ENCODE measurements at places on chromosomes 12 and 14.

DNA sequence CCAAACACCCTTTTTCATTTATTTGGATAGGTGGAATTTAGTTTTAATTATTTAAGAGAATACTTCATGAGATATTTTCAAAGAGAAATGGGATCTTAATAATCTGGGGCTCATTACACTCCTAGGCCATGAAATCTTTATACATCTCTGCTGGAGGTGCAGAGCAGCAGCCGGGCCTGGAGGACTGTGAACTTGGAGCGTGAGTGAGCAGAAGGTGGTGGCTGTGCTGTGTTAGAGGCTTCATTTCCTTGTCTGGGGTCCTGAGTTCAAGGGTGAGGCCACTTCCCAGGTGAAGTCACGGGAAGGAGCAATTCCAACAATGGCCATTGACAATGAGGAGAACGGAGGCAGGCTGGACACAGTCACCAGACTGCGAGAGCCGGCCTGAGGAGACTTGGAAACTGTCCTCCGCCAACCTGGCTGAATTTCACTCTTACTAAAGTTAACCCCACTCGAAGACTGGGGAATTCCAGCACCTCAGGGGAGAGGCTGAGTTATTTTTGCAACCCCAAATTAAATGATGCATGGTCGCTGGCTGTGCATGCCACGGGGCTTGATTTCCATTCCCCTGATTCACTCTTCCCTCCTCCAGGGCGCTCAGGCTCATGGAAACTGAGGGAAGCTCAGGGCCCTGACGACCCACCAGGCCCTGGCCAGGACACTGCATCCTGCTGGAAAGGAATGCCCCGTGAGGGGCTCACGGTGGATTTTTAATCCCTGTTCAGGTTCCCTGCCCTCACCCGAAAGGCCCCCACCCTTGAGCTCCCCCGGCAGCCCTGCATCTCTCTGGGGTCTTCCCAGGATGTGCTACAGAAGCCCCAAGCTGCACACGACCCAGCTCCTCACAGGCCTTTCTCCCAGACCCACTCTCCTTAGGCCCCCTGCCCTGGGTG is 22.6 kb upstream of the TRAF3 start:
- DNase-seq, result no peak

GRCh38 chr14:89856871-89857345 is 97.6 kb downstream of the EFCAB11 start:
- DNase-seq, result no peak

DNA sequence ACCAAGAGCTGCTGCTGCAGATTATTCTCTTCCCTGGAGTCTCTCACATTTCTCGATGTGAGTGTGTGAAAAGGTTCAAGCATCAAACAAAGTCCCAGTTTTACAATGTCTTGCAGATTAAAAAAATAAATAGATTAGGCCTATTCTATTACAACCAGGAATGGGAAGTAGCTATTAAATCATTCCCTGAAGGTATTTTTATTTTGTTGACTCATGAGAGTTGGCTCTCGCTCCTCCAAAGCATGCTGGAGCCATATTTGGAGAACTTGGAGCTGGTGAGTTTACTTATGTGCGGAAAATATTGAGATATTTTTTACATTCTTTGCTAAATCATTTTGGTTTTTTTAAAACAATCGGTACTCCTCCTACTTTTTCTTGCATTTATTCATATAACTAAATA is 572.3 kb downstream of the ETNK1 start:
- DNase-seq, result no peak

DNA sequence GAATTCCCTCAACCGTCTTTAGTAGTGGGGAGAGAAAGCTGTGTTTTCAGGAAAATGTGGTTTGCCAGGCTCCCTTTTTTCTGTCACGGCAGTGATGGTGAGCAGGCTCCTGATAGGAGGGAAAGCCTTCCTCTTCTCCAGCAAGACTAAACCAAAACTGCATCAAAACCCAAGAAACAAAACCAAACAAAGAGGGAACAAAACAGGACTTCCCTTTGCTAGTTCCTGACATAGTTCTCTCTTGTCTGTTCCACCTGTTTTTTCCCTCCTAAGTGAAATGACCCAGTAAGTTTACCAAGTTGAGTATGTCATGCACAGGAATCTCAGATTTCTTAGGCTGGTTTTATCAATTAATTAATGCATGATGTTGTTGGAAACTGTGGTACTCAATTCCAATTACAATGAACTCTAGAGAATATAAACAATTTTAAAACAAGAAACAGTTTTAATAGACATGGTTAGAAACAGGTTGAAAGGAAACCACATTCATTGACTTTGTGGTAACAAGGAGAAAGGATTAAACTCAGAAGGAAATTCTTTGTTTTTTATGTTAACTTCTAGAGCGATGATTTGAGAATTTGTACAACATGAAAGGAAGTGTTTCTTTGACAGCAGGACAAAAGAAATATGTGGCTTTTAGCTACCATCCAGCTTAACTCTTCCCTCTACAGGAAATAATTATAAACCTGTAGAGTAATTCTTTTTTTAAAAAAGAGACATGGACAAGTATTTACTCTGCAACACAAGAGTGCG is 23.0 kb upstream of the CSRP2 start:
- DNase-seq, result no peak

GRCh38 chr12:12995088-12995487 is 5.0 kb downstream of the HEBP1 start:
- DNase-seq, result no peak

DNA sequence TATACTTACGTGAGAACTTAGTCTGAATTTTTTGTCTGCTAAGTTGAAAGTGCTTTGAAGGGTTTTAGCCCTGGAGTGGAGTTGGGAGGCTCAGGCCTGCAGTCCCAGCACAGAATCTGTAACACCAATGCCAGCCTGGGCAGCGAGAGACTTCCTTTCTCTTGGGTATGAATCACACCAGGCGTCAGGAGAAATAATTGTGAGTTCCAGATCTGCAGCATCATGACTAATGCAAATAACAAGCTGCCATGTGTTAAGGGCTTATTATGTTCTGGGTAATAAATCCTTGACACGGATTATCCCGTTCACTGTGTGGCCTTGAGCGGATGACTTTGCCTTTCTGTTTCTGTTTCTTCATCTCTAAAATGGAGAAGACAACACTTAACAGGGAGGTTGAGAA is 70.6 kb downstream of the B4GALNT3 start:
- no peak for DNase-seq

DNA sequence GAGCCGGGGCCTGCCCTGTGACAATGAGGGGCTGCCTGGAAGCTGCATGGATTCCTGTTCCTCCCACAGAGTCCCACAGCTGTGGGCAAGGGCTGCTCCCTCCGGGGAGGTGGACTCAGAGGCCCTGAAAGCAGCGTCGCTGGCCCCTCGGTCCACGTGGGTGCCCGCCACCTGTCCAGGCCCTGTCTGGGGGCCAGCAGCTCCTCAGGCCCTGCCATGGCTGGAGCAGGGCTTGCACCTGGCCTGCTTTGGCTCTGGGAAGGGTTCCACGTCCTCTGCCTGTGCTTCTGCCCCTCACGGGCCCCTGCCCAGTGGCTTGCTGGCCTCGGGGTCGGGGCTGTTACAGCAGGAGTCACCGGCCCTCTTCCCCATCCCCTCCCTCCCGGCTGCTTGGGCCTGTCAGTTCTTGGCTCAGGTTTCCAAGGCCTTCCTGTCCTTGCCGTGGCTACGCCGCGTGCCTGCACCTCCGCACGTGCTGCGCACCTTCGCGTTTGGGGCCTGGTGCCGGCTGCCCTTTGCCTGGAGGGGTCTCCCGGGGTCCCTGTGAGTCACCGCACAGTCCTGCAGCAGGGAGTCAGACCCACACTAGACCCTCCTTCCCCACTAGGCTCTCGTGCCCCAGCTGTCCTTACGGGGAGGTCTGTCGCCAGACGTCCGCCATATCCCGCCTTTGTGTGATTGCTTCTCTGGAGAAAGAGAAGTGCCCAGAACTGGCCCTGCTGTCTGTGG is 5.8 kb downstream of the FBRSL1 start:
- DNase-seq, result no peak

DNA sequence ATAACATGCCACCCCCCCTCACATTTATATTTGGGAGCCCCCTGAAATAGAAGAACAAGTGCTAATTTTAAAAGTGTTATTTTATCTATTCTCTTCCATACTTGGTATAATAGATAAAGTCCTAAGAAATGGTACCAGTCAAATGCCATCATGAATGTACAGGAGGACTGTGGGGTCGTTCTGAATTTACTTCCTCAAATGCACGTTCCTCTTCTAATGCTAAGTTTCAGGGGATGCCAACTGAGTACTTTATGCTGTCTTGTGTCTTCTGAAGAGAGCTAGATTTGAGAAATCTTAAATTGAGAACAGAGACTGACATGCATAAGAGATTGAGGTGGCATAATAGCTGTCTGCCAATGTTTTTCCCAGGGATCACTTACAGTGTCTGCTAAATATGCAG is 59.0 kb downstream of the CFAP54 start:
- no peak for DNase-seq

DNA sequence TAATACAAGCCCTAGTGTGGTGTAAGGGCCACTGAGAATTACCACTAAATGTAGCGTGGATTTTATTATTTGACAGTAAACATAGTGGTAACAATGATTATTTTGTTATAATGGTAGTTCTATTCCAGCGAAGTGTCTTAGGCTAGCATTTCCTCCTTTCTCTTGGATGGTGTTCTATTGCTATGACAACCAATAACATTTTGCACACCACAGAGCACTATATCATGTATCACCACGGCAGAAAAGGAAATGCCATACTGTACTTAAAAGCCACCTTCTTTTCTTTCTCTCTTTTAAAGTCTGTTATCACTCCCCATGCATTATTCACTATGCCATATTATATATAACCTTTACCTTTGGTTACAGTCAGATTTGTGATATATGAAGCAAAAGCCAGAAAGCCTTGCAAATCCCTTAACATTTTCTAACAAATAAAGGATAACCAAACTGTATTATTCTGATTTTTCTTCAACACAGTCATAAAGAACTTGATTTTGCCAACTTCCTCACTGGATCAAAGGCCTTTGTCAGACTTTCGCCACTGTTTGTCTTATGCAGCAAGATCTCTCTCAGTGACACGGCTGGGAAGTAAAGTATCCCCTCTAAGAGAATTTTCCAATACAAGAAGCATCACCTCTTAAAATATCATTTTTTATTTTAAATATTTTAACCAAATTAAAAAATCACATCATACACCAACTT is 195.8 kb downstream of the FOXN3 start:
- DNase-seq, result no peak

DNA sequence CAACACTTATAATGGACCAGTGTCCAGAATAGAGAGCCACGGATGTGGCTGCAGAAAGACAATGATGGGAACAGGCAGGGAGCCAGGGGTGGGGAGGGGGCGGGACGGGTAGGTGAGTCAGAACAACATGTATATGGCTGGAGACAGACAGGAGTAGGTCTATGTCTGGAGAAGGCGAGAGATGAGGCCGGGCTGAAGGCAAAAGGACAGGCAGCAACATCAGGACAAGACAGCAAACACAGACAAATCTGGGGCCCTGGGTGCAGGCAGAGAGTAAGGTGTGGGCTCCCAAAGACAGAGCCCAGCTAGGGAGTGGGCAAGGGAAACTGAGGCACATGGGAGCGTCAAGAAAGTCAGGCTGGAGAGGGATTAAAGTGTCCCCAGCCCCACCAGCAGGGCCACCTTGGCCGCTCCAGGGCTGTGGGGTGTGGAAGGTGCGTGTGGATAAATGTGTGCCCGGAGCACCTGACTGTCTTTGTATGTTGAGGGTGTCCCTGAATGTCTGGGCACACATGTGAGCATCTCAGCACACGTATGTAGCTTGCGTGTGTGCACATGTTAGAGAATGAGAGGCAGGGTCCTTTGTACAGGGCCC is 44.1 kb downstream of the FAM222A start:
- DNase-seq, result no peak

GRCh38 chr12:87828382-87828973 is 200.7 kb downstream of the C12orf50 start:
- DNase-seq, result no peak

DNA sequence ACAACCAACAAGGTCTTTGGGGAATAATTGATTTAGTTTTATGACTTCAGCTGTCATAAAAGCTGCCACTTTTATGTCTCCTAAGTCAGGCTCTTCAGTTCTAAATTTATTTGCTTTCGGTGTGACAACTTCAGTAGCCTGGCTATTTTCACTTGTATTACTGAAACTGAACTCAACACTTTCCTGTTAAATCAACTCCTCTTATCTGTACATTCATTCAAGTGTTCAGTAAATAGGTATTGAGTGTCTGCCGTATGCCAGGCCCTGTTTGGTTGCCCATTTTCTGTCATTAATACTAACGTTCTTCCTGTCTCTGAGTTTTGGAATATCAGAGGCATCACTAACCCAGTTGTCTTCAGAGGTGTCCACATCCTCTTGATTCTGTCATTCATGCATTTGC is 7.5 kb downstream of the UTP20 start:
- no peak for DNase-seq

DNA sequence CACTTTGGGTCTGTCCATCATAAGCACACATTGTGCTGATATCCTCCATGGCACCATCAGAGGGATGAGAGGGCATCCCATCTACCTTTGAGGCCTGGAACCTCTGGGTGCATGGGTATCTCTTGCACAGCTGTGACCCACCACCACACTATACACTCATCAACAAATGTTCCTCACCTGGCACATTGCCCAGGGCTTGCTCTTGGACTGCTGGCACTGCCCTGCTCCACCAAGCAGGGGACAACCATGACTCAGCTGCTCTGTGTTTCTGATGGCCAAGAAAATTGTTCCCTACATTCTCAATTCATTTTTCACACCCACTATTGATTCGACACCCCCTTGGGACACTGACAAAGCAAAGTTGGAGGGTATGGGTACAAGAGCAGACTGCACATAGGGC is 155.5 kb downstream of the PTPRO start:
- DNase-seq, result no peak

DNA sequence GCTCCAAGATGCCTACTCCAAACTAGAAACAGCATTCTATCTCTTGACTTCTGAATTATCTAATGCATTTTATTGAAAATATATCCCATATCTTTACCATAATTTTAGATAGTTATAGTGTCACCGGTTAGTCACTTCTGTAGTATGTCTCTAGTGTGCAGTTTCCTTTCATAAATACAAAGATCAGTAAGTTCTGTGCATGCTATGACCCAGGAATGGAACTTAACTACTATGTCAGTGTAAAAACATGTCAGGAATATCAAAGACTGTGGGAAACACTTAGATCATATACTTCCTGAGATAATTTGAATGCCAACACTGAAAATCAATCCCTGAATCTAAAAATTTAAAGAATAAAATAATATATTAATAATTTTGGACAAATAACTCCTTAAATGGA is 237.6 kb downstream of the ATXN7L3B start:
- DNase-seq, result no peak

DNA sequence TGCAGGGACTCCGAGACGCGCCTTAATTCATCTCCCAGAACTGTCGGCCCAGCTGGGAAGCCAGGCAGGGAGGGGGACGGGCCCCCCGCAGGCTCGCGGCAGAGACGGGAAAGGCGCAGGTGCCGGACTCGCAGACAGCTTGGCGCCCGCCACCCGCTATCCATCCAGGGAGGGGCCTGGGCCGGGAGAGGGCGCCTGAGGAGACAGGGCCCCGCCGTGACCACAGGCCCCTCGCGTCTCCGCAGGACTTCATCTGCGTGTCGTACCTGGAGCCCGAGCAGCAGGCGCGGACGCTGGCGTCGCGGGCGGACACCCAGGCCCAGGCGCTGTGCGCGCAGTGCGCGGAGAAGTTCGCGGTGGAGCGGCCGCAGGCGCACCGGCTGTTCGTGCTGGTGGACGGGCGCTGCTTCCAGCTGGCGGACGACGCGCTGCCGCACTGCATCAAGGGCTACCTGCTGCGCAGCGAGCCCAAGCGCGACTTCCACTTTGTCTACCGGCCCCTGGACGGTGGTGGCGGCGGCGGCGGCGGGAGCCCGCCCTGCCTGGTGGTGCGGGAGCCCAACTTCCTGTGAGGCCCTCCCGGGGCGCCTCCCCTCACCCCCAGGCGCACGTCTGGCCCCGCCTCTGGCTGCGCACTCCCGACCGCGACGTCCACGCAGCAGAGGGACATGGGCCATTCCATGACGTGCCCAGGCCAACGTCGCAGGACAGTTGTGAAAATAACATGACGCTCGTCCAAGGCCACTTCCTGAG is 60.6 kb downstream of the LGMN start:
- no peak for DNase-seq
